HFF-Myc (cell line): ENCODE measurements at places on chromosomes 4 and X.
A peak's percentile ranks its signal among the peaks of the same experiment; 100 is the strongest.

- DNase-seq, result no peak
Measured at GRCh38 chr4:150250293-150250997, 172.2 kb downstream of the DCLK2 start.

DNA sequence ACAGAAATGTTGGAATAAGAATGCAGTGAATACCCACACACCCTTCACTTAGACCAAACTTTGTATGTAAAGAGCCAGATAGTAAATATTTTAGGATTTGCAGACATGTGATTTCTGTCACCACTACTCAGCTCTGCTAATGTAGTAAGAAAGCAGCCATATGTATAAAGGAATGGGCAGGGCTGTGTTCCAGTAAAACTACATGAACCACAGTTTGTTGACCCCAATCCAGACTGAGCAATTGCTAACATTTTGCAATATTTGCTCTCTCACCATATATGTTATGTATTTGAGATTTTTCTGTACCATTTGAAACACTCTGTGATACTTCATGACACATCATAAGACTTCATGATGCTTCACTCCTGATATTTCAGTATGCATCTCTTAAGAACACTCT lies 32.0 kb upstream of the TBC1D1 start:
- no peak for DNase-seq

- DNase-seq, result no peak
Measured at GRCh38 chr4:67697860-67698687, 2.9 kb downstream of the UBA6 start.

DNA sequence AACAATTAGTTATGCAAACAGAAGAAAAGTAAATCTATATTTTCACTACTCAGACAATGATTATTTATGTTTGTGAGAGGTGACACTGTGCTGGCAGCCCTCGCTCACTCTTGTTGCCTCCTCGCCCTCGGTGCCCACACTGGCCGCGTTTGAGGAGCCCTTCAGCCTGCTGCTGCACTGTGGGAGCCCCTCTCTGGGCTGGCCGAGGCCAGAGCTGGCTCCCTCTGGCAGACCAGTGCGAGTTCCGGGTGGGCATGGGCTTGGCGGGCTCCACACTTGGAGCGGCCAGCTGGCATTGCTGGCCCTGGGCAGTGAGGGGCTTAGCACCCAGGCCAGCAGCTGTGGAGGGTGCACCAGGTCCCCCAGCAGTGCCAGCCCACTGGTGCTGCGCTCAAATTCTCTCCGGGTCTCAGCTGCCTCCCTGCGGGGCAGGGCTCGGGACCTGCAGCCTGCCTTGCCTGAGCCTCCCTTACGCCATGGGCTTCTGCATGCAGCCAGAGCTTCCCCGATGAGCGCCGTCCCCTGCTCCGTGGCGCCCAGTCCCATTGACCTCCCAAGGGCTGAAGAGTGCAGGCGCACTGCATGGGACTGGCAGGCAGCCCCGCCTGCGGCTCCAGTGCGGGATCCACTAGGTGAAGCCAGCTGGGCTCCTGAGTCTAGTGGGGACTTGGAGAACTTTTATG lies 902.6 kb downstream of the PDHA2 start:
- no peak for DNase-seq

GRCh38 chr4:183797011-183797444 lies 108.1 kb upstream of the STOX2 start:
- DNase-seq, result no peak

DNA sequence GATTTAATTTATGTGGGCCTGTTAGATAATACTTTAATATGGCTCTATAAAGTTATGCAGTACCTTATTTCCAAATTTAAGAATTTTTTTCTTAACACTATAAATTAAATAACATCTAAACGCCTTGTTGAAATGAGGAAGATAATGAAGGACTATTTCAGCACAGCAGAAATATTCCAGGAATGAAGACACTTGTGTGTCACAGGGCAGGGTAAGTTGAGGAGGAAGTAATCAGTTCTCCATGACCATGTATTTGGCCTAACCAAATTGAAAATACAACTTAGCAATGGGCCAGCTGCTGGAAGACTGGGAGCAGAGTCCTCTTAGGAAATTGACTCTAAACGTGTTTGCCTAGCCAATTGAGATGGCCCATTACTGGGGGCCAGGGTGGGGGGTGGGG lies 16.9 kb downstream of the CXCL3 start:
- no peak for DNase-seq

- no peak for DNase-seq
Measured at GRCh38 chrX:133097031-133097430, at the start of gene USP26. USP26 (minus strand) TSS chrX:133097109; CDS start chrX:133028220, 68,889 bp downstream.

- no peak for DNase-seq
Measured at GRCh38 chrX:54747733-54748393, 50.2 kb downstream of the ITIH6 start.

GRCh38 chrX:21840193-21840545 lies 752 bp downstream of the MBTPS2 start:
- DNase-seq, result no peak

GRCh38 chrX:15744181-15744867 lies 6.3 kb downstream of the CA5B start:
- no peak for DNase-seq

DNA sequence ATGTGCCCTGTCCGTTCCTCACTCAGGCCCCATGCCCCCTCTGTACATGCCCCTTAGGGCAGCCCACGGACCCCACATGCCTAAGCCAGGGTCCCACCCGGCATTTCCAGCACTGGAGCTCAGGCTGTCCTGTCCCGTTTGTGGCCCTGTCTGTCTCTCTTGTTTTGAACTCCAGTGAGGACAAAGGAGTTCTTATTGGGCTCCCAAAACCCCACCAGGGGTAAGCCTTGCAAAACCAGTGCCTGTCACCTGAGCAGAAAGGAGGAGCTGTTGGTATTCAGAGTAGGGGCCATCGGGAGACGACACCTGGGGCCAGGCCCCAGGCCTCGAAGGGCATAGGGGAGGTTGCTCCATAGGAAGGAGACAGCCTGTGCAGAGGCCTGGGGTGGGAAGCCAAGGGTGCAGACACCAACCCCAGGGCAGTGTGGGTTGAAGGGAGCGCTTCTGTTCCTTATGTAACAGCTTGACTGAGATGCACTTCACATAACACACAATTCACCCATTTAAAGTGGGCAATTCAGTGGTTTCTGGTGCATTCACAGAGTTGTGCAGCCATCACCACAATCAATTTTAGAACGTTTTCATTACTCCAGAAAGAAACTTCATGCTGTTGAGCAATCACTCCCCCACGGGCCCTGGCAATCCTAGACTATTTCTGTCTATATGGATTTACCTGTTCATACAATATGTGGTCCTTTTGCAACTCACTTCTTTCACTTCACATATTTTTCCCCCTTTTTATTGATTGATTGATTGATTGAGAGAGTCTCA lies 31.7 kb downstream of the MAN2B2 start:
- DNase-seq, result no peak

DNA sequence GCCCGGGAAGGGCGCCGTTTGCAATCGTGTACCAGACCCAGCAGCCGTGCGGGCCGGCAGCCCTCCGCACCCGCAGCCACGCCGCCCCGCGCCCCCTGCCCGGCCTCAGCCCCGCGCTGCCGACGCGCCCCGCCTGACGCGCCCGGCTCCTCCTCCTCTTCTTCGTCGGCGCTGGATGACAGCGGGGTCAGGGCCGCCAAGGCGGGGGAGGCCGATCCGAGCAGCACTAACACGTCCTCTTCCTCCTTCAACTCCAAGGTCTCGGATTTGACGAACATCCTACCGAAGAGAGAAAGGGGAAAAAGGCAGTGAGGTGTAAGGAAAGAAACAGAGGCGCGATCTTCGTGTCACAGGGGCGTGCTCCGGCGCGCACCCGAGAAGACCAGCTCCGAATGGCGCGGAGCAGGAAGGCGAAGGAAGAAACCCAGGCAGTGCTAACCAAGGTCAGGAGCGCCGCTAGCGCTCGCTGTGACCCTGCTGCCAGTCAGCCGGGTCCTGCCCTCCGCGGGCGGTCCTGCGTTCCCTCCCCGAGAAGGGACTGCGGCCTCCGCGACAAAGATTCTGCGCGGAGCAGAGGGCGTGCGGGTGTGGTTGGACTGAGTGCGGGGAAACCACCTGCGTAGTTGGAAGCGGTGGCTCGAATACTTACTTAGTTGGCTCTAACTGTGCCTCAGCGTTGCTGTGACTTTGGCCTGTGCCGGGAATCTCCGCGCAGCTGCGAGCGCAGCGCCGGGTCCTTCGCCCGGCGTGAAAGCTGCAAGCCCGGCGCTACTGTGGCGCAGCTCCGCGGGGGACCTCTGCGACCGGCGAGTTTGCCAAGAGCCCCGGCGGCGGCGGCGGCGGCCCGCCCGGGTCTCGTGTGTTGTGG lies 548 bp downstream of the NEUROG2 start:
- DNase-seq, result no peak

- no peak for DNase-seq
Measured at GRCh38 chrX:41406201-41406600, 40.9 kb upstream of the NYX start.

GRCh38 chrX:19956306-19956705 lies 34.6 kb downstream of the BCLAF3 start:
- no peak for DNase-seq

GRCh38 chrX:34734383-34734782 lies 77.3 kb upstream of the TMEM47 start:
- no peak for DNase-seq

- peak; percentile 4 for DNase-seq
Measured at GRCh38 chrX:109774706-109775105, 41.6 kb upstream of the ACSL4 start.

DNA sequence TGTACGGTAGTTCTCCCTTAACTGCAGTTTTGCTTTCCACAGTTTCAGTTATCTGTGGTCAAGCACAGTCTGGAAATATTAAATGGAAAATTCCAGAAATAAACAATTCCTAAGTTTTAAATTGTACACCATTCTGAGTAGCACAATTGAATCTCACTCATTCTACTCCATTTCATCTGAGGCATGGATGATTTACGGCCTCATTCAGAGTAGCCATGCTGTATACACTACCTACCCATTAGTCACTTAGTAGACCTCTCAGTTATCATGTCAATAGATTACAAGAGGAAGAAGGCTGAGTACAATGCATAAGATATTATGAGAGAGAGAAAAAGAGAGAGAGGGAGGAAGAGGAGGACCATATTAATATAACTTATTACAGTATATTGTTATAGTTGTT lies 77.5 kb downstream of the ENOX2 start:
- DNase-seq, result no peak

- DNase-seq, result no peak
Measured at GRCh38 chr4:4791299-4792111, 68.0 kb upstream of the MSX1 start.

DNA sequence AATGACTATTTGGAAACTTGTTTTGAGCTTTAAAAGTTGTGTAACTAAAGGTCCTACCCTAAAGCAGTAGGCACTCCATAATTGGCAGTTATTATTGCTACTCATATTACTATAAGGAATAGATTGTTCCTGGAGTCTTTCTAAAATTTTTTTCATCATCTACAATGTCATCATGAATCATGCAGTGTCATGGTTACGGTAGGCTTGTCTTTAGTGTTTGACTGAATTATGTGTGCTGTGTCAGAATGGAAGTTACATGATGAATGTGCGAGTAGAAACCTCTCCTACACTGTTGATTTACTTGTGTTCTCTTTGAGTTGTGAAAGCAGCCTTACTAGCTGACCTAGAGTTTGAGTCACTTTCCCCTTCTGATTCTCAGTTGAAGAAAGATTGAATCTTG lies 1099.9 kb downstream of the RAPGEF2 start:
- no peak for DNase-seq

GRCh38 chr4:153233761-153234371 lies 29.6 kb downstream of the TRIM2 start:
- peak; percentile 86 for DNase-seq

- no peak for DNase-seq
Measured at GRCh38 chrX:776529-777230, 146.1 kb downstream of the SHOX start.

GRCh38 chr4:111016416-111016815 lies 393.5 kb upstream of the PITX2 start:
- DNase-seq, result no peak

DNA sequence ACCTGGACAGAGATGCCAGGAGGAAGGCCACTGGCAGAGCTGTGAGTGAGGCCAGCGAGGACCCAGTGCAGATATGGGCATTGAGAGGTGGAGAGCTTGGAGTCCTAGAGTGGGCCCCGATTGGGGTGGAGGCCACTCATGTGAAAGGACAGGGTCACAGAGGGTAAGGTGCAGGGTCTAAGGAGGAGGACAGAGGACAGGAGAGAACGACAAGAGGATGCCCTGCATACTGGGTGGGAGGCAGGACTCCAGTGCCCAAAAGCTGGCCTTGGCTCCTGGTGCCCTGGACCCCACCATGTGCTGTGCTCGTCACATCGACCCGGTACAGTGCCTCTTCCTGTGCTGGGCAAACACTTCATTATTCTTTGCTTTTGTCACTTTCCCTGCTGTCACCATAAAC lies 66.7 kb downstream of the NAT8L start:
- DNase-seq, result no peak

DNA sequence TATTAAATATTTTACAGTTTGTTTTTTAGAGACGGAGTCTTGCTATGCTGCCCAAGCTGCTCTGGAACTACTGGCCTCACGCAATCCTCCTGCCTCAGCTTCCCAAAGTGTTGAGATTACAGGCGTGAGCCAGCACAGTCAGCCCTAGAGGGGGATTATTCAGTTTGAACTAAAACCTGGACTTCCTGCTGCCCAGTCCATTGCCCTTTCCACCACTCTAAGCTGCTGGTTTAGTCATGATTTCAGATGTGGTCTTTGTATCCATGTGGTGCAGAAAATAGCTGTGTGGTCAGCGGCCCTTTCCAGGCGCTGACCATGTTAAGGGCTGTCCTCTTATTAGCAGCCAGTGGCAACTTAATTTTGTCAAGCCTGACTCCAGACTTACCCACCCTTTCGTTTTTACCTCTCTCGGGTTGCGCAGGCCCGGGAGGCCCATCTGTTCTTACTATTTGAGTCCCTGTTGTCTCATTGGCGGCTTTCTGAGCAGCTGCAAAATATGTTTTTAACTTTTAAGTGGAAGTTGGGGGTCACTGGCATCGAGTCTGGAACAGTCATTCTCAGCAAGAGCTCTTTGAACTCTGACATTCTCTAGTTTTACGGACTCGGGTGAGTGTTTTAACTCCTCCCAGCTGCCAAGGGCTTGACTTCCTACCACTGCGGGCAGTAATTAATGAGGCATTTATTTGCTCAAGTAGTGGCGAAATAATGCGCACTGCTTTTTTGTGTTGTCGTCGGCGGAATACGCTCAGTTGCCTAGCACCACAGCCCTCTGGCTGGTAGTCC lies 773 bp upstream of the VMA21 start:
- DNase-seq, result peak; percentile 22

DNA sequence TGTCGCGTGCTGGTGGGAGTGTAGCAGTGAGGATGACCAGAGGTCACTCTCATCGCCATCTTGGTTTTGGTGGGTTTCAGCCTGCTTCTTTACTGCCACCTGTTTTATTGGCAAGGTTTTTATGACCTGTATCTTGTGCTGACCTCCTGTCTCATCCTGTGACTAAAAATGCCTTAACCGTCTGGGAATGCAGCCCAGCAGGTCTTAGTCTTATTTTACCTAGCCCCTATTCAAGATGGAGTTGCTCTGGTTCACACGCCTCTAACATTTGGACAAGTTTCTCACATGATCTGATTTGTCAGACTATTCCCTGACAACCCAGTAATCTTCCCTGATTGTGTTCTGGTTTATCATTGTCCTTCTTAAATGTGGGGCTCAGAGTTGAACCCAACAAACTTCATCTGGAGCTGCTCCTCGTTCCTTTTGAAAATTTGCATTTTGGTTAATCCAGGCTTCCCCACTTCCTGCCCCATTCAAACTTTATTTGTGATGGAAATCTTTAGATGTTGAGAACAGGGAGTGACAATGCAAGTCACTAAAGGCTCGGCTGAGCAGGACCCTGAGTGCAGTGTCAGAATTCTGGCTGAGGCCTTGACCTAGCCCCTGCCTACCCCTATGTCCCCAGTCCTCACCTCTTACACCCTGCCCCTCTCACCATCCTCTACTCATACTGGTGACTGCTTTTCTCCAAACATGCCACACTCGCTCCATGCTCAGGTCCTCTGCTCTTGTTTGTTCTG lies 226.8 kb downstream of the STIM2 start:
- DNase-seq, result no peak
